Renal cortical epithelial cell (primary cell): ENCODE measurements at places on chromosomes 7 and 10. TPM values are rescaled to one million over a fixed set of nuclear protein-coding genes. Genes with fewer than 3 reads are reported as not detected.

- peak; percentile 57 for DNase-seq
Observed at GRCh38 chr10:6296828-6297251, 94.1 kb downstream of the PFKFB3 start.

DNA sequence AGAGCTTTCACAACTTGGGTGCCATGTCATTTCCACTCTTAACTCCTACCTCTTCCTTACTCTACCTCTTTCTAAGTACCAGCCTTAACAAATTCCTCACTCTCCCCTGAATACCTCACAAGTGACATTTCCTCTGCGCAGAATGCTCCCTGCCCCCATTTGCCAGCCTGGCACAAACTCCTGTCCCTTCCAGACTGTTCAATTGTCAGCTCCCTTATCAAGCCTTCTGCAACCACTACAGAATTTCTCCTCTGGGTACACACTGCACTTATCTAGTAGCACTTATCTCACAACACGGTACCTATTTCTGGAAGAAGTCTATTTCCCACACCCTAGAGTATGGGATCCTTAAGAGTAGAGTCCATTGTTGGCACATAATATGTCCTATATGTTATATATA is 39.1 kb upstream of the ANAPC16 start:
- no peak for DNase-seq

DNA sequence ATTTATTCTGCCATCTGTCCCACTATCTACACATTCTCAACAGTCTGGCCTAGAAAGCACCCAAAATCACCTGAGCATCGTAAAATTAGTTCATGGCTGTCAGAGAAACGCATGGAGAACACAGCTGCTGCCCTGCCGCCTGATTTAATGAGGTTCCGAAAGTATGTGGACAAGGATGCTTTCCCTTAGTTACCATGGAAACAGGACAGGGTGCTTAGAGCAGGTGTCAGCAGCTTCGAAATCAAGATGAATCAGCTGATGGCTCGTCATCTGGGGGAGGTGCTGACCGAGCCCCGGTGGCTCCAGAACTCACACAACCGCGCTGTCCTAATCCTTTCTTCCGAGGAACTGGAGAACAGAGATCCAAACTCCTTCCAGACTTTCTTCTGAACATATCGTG is 151.5 kb downstream of the TEX36 start:
- no peak for DNase-seq

GRCh38 chr7:86965727-86966120 is 93.7 kb downstream of the ELAPOR2 start:
- DNase-seq: no peak

GRCh38 chr7:81008901-81009300 is 90.0 kb upstream of the SEMA3C start:
- DNase-seq: no peak

BLNK gene
- total RNA-seq: 0.35 and 2.8 TPM in 2 replicates

TMEM178B gene
- 29.7 and 87.0 TPM in 2 replicates for total RNA-seq

- DNase-seq: no peak
Observed at GRCh38 chr7:138602451-138602850, 98.7 kb downstream of the SVOPL start.

GRCh38 chr10:123135415-123136141 is at the start of gene HMX3:
Gene HMX3 (plus strand): TSS chr10:123135970. CDS start chr10:123136051, 81 bp downstream.
- no peak for DNase-seq

- DNase-seq: no peak
Observed at GRCh38 chr10:4691301-4691700, 134.7 kb upstream of the AKR1E2 start.

DNA sequence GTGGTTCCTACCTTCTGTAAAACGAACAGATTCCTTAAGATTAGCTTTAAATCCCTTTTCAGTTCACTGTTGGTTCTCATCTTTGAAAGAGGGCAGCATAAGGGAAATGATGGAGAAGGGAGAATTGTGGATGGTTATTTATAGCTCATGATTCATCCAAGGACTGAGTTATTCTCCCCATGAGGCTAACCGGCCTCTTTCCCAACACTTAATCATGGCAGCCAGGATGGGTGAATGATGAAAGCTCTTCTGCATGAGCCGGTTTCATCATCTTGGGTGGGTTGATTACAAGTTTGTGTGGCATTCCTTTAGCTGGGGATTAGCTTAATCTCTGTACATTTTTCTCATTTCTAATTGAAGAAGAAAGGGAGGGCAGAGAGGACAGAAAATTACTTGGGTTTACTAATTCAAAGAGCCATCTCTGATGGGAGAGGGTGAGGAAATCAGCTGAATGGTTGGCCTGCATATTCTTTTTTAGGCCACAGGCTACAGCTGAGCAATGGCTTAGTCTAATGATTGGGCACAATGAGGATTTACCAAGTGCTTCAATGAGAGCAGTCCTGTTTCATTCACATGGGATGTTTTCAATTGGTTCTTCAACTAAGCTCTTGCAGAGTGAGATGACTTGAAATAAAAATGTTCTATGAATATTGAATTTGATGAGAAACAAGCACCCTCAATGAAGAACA is 250.0 kb downstream of the BMPER start:
- peak; percentile 66 for DNase-seq

GRCh38 chr10:29763396-29763795 is 128.6 kb upstream of the SVIL start:
- no peak for DNase-seq
